Amygdala (tissue), 56 donors: ENCODE measurements at places on chromosomes 3 and 15.

DNA sequence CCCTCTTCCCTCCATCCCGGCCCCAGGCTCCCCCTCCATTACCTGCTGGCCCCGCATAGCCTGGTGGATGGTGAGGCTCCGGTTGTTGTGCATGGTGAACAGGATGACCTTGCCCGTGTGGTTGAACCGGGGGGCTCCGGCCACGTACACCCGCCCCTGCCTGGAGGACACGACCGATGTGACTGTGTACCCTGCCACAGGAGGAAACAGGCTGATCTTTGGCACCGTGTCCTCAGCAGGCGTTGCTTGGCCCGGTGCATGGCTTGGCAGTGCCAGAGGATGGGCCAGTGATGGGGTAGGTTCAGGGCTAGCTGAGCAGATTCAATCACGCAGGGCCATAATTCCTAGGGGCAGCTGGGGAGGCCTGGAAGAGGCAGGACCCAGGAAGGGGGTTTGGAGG, 58.1 kb downstream of the FEM1B start:
- no peak for DNase-seq

GRCh38 chr3:60916546-60916945, 334.7 kb downstream of the FHIT start:
- DNase-seq, result no peak

DNA sequence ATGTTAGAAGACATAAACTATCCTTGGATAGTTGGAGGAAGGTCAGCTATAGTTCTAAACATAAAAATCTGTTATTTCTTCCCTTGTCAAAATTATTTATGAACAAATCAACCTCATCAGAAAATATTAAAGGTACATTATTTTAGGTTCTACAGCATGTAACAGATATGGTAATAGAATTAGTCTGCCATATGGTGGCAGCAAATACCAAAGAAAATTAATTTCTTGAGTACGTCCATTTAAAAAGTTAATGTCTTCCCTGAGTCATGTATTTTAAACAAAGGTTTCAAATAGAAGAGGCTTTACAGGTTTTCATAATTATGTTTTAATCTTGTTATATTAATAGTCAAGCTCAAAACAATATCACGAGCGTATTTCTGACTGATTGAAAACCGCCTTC, 17.9 kb upstream of the ANKRD28 start:
- no peak for DNase-seq

GRCh38 chr3:102195198-102195948, 239.4 kb upstream of the ZPLD1 start:
- no peak for DNase-seq

DNA sequence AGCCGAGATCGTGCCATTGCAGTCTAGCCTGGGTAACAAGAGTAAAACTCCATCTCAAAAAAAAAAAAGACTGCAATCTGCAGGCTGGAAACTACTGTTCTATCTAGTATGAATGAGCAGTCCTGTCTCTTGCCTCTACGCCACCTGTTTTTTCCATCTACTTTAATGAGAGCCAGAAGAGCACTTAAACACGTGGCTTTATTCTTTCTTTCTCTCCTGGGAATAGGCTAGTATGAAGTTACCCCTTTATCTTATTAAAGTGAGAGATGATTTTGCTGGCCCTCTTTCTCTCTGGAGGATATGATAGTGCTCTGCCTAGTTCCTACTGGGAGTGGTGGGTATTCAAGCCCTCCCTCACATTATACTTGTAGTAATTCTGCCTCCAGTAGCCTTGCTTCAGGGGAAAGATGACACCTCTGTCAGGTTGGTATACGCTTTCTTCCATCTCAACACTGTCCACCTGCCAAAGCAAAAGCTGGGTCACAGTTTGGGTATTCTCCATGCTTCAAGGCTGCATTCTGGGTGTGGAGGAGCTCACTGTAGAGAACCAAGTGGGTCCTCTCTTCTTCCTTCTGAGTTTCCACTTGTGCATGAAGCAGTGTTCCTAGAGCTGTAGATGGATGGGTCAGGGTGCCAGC, 17.8 kb downstream of the MAPKBP1 start:
- DNase-seq, result no peak

DNA sequence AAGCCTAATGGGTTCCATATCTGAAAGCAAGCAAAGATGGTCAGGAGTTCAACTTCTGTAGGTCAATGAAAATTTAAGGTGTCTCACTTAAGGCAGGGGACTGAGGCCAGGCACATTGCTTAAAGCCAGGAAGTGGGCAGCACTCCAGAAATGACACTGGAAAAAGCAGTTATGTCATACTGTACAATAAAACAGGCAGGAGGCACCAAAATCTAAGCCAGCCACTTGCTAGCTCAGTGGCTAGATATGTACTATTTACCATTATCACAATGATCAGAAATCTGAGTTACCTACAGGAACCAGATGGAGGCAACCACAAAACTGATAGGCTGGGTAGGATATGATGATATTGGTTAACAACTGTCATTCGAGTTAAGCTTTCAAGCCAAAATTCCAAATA, 57.3 kb downstream of the FRMD5 start:
- no peak for DNase-seq

DNA sequence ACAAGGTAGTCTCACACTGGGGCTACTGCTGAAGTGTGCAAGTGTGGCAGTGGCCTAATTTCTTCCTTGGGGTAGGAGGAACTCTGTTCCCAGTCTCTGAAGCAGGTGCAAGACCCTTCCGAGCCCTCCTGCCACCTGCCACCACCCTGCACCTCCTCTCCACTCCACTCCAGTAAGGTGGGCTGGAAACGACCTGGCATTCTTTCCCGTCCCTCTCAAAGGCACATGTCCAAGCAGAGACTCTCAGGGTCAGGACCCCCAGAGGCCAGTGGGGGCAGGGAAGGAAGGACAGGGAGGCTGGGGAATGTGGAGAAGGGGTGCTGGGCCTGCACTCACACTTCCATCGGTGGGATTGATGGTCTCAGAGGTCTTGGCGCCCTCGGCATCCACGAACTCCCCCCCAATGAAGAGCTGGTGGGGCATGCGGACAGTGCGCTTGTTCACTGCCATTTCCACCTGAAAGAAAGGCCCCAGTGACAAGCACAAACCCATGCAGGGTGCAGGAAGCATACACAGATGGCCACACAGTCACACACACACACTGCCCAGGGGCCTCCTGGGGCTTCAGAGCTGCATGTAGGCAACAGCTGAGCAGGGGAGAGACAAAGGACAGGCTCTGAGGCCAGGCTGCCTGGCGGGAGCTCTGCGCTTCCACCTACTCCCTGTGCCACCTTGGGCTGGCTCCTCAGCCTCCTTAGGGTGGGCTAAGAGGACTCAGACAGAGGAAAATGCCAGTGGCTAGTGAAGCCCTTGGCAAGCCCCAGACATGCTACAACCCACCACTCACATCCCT, 43.8 kb downstream of the ALDH1L1 start:
- no peak for DNase-seq

DNA sequence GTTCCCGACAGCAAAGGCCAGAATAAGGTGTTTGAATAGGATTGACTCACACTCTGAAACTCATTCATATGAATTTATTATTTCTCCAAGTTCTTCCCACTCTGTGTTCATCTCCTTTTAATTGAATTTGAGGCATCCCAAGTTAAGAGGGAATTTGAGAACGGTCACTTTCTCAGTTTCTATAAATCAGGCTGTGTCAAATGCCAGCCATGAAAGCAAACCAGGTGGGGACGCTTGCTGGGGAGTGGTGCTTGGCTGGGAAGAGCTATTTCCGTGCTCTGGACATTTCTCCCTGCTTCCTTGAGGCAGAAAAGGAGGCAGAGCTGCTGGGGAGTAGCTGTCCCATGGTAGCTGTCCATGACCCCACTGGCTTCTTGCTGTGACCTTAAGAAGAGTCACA, 116.6 kb downstream of the FBN1 start:
- no peak for DNase-seq
